Breast epithelium (tissue), 4 donors: ENCODE measurements at places on chromosomes 2 and 18. TPM values are rescaled to one million over a fixed set of nuclear protein-coding genes. Genes with fewer than 3 reads are reported as not detected.
A peak's percentile ranks its signal among the peaks of the same experiment; 100 is the strongest.

NDUFV2 gene
- 106 TPM for total RNA-seq

- no peak for DNase-seq
These were observed 207.4 kb downstream of the NCKAP5 start for GRCh38 chr2:133360882-133361281.

SKA1 gene
- total RNA-seq, result not detected

DNA sequence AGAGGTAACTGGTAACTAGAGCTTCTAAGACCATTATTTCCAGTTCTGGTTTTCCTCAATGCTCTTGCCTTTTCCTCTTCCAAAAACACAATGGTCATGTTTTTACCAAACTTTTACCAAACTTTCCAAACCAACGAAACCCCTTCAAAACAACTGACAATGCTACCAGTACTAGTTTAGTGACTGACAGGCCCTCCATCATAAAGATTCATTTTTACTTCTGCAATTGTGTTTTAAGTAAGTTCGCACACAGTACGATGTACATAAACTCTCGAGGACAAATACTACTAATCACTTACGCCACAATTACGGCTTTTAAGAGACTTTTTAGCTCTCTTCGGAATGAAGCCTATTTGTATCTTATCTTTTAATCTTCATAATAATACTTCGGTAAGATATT lies 900 bp downstream of the C18orf32 start:
- DNase-seq, result no peak

GRCh38 chr2:200985799-200986198 lies 22.3 kb upstream of the ORC2 start:
- DNase-seq, result no peak

AKAIN1 gene
- total RNA-seq, result not detected

DNA sequence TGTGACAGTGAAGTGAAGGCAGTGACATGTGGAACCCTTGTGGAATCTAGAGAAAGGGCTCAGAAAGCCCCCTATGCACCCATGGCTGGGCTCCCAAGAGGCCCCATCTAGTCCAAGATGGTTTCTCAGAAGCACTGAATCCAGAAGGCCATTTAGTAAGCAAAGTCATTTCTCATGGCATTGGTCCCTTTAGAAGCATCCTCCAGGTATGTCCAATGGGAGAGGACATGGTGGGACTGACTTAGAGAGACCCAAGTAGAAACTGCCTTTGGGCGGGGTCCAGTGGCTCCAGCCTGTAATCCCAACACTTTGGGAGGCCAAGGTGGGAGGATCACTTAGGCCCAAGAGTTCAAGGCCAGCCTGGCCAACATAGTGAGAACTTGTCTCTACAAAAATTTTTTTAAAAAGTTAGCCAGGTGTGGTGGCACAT lies 72.5 kb upstream of the RMDN2 start:
- no peak for DNase-seq

- no peak for DNase-seq
These were observed 101.6 kb downstream of the LBH start for GRCh38 chr2:30332791-30333453.

TANK gene
- total RNA-seq, result 128 TPM

GRCh38 chr2:66031236-66031635 lies 403.7 kb upstream of the MEIS1 start:
- no peak for DNase-seq

DNA sequence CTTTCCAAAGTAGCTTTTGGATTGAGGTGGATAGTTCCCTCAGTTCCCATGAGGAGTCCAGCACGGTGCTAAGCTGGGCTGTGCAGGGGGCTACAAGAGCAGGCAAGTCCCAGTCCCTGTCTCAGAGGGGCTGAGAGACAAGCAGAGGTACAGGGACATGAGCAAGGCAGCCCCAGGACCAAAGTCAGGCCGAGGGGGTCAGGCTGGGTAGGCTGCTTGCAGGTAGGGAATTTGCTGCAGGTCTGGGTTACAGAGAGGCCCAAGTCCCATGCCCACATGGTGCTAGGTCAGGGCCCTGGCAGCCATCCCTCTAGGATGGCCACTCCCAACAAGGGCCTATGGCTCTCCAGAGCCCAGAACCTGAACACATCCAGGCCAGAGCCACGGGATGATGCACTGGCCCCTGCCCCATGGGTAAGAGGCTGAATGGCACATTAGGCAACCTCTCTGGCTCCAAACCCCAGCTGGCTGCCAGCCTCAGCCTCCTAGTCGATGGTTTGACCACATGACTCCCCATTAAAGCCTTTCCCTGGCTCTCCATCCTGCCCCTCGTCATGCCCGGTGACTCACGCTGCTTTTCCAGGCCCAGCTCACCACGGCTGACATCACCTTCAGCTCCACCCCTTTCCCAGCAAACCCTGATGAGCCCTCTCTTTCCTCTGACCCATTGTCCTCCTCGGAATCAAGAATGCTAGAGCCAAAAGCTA lies 83.7 kb downstream of the SDC1 start:
- DNase-seq, result peak; percentile 77
